ENCODE measurements at places on chromosomes 2 and 18. TPM values are rescaled to one million over a fixed set of nuclear protein-coding genes. Genes with fewer than 3 reads are reported as not detected.

Gene EN1
- not detected for total RNA-seq

Gene LDLRAD4
- total RNA-seq = 24.7 TPM

Gene GPR55
- total RNA-seq = not detected

Gene CHN1
- 11.5 TPM for total RNA-seq

Gene NEUROD1
- total RNA-seq = not detected

Gene RESP18
- total RNA-seq = not detected

Gene COL3A1
- 22.5 TPM for total RNA-seq

Gene LRP1B
- 0.06 TPM for total RNA-seq

Gene CNGA3
- total RNA-seq = not detected

Gene GCG
- total RNA-seq = not detected

Gene NEURL3
- total RNA-seq = 0.32 TPM

All from bladder microvascular endothelial cell (primary cell).